ENCODE measurements at places on chromosomes 5 and 9.

DNA sequence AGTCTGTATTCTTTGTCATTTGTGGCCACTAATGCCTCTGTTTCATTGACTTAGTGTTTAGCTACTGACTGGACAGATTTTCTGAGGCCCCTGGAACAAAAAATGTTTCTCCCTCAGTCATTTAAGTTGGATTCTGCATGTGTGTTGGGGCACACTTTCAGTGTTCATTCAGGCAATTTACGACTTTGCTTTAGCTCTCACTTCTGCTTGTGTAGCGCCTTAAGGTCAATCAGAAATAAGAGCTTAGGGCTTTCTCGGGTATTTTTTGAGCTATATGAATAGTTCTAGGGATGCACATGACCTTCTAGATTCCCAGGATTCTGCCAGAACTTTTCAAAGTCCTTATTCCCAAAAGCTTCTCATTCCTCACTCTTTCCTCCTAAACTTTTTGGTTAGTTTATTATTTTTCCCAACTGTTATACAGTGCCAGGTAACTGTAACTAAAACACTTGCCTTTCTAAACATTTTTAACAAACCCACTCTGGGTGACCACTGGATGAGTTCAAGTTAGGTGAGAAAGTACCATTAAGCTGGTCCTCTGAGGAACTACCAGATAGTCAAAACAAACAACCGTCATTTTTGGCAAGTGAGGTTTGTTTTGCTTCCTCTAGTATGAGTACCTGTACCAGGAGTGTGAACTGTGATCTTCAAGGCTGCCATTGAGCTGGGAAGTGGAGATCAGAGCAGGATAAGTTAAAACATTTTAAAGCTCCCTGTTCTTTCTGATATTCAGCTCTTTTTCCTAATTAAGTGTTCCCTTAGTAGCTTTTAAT is 571.3 kb upstream of the TLE4 start:
- no peak for DNase-seq

DNA sequence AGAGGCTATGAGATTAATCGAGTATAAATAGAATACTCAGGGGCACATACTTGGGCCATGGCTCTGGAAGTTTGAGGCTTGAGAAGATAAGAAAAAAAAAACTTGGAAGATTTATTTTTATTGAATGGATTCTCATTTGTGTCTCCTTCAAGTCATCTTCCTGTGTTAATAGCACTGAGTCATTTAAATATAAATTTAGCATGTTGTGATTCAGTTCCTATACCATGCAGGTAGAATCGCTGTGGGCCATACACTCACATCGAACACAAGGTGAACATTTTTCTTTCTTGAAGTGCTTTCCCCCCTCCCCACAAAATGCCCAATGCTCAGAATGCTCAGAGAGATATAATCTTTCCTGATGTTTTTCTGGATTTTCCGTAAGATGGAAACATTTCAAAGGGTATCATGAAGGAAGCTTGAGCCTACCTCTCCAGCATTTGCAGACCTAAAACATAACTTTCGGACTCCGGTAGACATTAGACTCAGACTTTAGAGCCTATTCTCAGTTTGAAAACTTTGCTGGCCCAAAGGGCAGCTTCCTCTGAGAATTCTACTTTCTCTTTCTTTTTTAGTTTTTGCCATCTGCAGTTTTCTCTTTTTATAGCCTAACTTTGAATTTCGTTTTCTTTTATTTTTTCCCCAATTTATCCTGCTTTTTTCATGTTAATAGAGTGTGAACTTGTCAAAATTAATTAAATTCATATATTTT is 737.6 kb upstream of the NUDT12 start:
- no peak for DNase-seq

DNA sequence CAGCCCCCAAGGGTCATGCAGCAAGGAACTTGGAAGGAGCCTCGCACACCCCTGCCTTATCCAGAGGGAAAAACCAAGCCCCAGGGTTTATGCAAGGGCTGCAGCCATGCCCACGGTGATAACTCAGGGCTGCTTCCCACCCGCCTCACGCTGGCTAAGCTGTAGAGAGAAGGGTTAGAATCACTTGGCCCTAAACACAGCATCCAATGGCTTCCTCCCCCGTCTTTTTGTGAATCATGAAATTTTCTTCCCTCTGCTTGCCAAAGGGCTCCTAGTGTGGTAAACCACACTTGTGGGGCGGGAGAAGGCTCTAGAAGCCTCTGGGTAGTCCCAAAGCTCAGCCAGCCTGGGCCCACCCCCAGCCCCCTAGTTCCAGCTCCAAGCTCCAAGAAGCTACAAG is 55.9 kb upstream of the ORM1 start:
- DNase-seq = no peak

GRCh38 chr9:2321523-2322148 is 300.0 kb upstream of the VLDLR start:
- no peak for DNase-seq

- peak; percentile 97 for DNase-seq
Measured at GRCh38 chr9:17134396-17135294, at the start of gene CNTLN. TSS of gene CNTLN (plus strand) at chr9:17135040. CDS start at chr9:17135066, 26 bp downstream.

GRCh38 chr9:84677080-84677479 is 7.6 kb downstream of the NTRK2 start:
- no peak for DNase-seq

DNA sequence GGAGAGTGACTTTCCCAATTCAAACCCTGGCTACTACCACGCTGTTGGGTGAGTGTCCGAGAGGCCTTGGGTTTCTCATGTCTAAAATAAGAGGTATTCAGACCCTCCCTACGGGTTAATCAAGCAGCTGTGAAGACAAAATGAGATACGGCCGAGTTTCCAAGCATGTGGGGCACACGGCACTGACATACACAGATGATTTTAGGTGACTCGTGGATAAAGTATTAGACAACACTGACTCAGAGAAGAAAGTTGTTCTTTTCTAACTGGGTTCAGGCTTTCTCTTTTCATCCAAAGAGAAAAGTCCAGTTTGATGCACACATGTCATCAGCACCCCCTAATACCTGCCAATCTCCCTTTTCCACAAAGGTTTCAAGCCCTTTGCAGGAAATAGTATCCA is 15.6 kb downstream of the FOXI1 start:
- no peak for DNase-seq
